IMR-90 (cell line): ENCODE measurements at places on chromosomes 2 and 18. TPM values are rescaled to one million over a fixed set of nuclear protein-coding genes. Genes with fewer than 3 reads are reported as not detected.

The LONRF2 gene
- 0.54 and 0.83 TPM in 2 replicates for total RNA-seq

The IL1RL1 gene
- total RNA-seq = under 0.01 TPM in 2 replicates

The IL36RN gene
- not detected in 2 replicates for total RNA-seq

The GPR17 gene
- total RNA-seq = not detected in 2 replicates

The REG3A gene
- not detected in 2 replicates for total RNA-seq

The ABCG5 gene
- total RNA-seq = not detected in 2 replicates

The ZNF385B gene
- under 0.01 TPM in 1 of 2 replicates, not detected in the other for total RNA-seq

The CASP10 gene
- 0.28 and 0.90 TPM in 2 replicates for total RNA-seq

The TRIM54 gene
- total RNA-seq = under 0.01 TPM in 1 of 2 replicates, not detected in the other

The C2orf81 gene
- total RNA-seq = under 0.01 and 0.18 TPM in 2 replicates
